ENCODE measurements at places on chromosomes 7 and 10. TPM values are rescaled to one million over a fixed set of nuclear protein-coding genes. Genes with fewer than 3 reads are reported as not detected.
A peak's percentile ranks its signal among the peaks of the same experiment; 100 is the strongest.

Gene HOXA1
- total RNA-seq: 0.97 TPM

Gene SFRP4
- 0.13 TPM for total RNA-seq

Gene LOXL4
- 507 TPM for total RNA-seq

Gene CTAGE8
- 0.13 TPM for total RNA-seq

Gene MGMT
- total RNA-seq: 15.7 TPM

Gene CYP2E1
- not detected for total RNA-seq

Gene PITRM1
- 75.5 TPM for total RNA-seq

Gene HABP2
- not detected for total RNA-seq

Gene ENKUR
- total RNA-seq: not detected

Gene CAV2
- 251 TPM for total RNA-seq

Gene GRM8
- total RNA-seq: not detected

Gene CFAP70
- 0.43 TPM for total RNA-seq

Gene SLC16A12
- not detected for total RNA-seq

Gene HOXA3
- total RNA-seq: 2.1 TPM

GRCh38 chr10:30736685-30737232 is 107.2 kb upstream of the LYZL2 start:
- DNase-seq: peak; percentile 99

- DNase-seq: no peak
Observed at GRCh38 chr7:1552200-1552599, 3.8 kb downstream of the TMEM184A start.

GRCh38 chr7:28774261-28774988 is 183.7 kb downstream of the TRIL start:
- DNase-seq: peak; percentile 28

- DNase-seq: peak; percentile 82
Observed at GRCh38 chr10:62895063-62895462, 78.9 kb upstream of the EGR2 start.

GRCh38 chr10:125079091-125079600 is 81.2 kb downstream of the CTBP2 start:
- DNase-seq: no peak

GRCh38 chr10:16809074-16809718 is 8.0 kb downstream of the RSU1 start:
- DNase-seq: peak; percentile 61

DNA sequence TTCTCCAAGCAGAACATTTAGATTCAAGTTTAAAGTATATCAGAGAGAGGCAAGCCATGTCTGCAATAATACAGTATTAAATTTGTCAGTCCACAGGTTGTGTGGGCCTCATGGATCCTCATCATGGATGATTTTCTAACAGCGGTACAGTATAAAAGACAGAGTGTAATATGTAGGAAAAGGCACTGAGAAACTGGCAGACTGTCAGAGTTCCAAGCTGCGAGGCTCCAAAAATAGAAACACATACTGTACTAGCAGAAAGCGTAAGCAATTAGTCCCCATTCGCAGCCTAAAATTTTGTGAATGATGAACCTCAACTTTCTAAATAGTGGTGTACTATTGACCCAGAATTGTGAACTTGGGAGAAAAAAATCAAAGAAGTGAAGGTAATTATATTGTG is 933.3 kb downstream of the XPNPEP1 start:
- no peak for DNase-seq

DNA sequence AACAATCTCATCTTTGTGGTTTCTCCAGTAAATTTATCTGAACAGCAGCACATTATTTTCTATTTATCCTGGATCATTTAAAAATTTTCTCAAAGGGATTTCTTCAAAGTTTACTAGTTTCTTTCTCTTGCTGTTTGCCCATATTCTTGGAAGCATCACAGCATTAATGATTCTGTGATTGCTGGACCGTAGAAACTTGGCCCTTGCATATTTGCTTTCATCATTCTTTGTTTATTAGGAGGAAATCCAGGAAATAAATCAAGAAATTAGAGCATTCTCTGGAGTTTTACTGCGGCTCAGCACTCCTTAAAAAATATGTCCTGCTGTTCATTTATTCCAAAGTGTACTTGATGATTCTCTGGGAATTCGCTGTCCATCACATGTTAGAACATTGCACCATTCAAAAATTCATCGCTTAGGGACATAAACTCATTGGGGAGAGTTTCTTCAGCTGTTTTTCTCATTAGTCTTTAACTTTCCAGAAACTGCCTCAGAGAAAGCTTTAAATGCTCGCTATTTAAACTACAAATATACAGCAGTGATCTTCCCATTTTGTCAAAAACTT is 264.0 kb upstream of the CDC14C start:
- no peak for DNase-seq

- no peak for DNase-seq
Observed at GRCh38 chr7:92636018-92636560, 45.9 kb upstream of the FAM133B start.

DNA sequence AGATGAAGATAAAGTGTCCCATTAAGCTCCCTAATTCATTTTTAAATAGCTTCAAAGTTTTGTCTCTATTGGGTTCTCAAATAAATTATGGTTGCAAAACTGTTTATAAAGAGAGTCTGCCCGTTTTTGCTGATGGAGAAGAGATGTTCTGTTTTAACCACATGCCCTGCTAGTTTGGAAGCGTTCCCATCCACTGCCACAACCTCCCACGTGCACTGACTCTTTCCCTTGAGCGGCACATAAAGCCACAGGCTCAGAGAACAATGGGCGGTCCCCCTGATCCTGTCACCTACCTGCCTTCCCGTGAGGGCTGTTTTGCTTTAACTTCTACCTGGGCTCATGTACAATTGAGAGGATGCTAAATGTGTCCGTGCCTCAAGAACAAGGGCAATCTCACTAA is 65.5 kb downstream of the CPVL start:
- peak; percentile 26 for DNase-seq

DNA sequence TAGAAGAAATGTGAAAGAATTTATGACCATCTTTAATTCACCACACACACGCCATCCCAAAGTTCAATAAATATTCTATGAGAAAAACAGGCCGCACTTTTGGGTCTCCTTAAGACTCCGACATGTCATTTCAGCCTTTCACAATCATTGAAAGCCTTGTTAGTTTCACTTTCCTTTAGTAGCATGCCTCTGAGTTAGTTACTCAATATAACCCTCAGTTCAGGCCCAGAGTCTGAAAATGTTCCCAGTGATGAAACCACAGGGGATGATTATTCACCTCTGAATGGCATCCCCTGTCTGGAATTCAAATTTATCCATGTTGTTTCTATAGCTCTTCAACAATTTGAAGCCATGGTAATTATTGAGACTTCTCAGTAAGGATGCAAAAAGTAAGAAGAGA is 278.1 kb upstream of the NRP1 start:
- peak; percentile 92 for DNase-seq

DNA sequence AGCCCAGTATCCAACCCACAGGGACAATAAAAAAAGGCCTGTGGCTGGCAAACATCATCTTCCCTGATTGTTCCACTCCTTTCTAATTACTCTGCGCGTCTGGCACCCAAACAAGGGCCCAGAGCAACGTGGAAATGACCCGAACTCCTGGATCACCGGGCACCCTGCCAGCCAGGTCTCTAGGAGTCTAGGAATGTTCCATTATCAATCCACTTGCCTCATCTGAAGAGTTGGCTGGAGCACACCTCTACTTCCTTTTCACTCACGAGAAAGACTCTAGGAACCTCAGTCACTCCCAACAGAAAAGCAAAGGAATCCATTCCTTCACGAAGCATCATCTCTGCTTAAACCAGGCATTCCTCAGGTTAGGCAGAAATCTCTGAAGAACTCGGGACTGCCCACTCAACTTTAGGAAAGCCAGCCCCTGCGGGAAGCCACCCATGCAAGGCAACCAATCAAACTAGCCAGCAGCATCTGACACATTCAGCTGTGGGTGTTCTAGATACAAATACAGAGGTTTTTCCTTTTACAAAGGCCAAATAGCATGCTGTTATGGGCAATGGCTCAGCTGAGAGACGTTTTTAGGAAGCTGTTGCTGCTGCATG is 37.7 kb downstream of the ATXN7L1 start:
- peak; percentile 74 for DNase-seq

- peak; percentile 44 for DNase-seq
Observed at GRCh38 chr7:12683678-12684585, 3.5 kb upstream of the ARL4A start.

DNA sequence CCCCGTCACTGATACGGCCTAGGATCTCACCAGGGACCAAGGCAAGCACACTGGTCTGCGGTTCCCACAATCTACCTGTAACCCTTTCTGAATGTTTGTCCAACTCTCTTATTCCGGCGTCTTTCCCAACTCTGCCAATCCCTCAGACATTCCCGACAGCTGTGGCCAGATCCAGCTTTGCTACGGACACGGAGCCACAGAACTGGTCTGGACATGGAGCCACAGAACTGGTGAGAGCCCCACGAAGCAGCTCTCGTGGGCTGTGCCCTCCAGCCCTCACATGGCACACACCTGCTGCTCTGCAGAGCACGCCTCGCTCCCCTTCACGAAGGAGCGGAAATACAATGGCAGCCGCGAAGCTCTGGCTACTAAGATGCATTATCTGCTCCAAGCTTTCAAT is 376.8 kb downstream of the DNAJB6 start:
- DNase-seq: no peak

- no peak for DNase-seq
Observed at GRCh38 chr7:157037028-157037427, 26.6 kb upstream of the MNX1 start.

DNA sequence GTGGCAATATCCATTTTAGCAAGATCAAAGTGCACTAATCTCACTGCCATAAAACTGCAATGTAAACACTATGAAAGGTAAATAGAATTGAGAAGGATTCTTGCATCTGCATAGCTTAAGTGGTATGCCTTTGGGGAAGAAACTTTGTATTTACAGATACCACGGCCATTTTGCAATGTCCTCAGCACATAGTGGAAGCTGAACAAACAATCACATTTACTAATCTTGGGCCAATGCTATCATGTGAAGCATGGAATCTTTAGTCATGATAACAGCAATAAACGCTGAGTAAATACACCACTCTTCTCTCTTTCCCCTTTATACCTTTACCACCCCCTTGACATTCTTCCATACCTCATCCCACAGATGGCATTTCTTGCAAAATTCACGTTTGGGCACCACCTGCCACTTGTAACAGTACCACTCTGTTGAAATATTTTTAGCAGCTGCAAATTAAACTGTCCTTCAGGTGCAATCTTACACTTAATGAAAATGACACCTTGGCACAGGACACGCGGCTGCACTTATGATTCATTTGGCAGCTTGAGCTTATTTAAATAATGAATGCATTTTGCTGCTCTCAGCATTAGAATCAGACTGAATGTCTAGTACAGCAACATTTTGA is 171.8 kb downstream of the SEMA3A start:
- DNase-seq: no peak

DNA sequence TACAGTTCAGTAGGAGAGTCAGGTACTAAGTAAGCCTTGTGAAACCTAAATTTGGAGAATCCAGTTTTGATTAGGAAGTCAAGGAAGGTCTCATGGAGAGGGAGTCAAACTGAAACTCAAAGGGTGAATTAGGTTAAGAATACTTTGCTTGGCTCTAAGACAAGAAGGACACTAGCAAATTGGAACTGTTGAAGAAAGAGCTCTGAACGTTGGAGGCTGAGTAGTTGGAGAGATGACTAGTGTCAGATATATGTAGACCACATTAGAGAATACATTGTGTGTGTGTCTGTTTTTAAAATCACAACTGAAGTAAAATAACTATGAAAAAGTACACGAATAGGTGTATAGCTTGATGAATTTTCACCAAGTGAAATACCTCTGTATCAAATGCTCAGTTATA is 6.3 kb downstream of the VPS26A start:
- DNase-seq: peak; percentile 55

DNA sequence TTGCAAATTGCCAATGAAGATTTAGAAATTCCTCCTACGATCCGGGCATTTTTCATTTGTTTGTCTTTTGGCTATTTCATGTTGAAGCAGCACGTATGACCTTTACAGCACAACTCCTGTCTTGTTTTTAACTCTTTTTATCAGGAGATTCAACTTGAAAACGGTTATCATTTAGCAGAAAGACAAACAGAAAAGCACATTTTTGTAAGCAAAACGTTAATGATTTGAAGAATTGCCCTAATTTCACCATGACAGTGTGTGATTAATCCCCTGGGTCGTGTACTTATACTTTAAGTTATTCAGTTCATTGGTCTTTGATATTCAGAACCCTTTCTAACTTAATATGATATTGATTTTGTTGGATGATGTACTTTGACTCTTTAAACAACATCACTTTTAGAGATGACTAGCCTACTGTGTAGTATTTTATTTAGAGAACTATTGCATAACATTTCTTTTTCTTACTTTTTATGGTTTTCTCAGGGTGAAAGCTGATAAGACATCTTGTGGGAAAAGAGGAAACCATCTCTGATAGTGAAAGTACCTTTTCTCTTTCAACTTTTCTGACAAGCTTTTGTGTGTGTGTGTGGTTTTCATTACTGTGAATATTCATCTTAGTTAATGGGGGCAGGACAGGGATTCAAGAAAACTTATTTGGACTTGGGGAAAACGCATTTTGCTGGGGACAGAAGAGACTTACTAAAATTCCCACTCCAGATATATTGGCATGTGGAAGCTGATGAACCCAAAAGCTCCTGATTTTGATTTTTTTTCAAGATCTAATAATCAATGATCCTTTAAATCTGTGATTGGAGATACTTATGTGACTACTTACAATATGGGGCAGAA is 8.1 kb downstream of the HHEX start:
- no peak for DNase-seq

- DNase-seq: no peak
Observed at GRCh38 chr7:33446551-33446950, 317.2 kb downstream of the BBS9 start.

DNA sequence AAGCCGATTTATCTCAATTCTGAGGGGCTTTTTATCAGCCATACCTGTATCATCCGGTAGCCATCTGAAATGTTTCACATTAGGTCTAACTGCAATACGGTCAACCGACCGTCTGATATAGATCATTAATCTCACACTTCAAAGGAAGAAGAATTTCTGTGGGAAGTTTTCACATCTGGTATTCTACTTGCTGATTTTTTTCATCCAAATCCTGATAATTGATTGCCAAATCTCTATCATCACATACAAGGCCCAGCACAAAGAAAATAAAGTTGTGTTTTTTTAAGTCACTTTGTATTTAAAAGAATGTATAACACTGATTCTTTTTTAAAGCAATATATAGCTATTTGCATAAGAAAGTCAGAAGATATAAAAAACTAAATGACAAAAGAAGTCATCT is 132.3 kb downstream of the DKK1 start:
- no peak for DNase-seq

GRCh38 chr10:11563936-11564335 is 47.5 kb downstream of the USP6NL start:
- no peak for DNase-seq

GRCh38 chr10:126564326-126564888 is 106.1 kb downstream of the C10orf90 start:
- no peak for DNase-seq

DNA sequence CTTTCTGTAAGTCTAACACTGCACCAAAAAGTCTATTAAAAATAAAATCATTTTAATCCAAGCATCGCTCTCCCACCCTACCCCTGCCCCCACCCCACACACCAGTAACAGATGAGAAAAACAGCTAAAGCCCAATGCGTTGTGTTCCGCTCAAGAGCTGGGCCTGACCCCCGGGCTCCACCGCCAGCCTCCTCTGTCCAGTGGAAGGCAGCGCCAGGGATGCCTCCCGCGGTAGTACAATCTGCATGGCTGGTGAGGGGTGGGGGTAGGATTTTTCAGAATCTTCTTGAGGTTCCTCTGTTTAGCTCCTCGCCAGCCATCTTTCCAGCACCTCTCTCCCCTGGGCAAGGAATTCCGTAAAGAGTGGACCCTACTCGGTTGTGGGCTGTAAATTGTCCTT is 12.1 kb downstream of the THSD7A start:
- no peak for DNase-seq

GRCh38 chr10:102119417-102120141 is 589 bp downstream of the LDB1 start:
- peak; percentile 69 for DNase-seq

GRCh38 chr7:92904244-92905131 is 68.1 kb upstream of the CDK6 start:
- DNase-seq: peak; percentile 95
